ENCODE measurements at places on chromosomes 7 and 10.

DNA sequence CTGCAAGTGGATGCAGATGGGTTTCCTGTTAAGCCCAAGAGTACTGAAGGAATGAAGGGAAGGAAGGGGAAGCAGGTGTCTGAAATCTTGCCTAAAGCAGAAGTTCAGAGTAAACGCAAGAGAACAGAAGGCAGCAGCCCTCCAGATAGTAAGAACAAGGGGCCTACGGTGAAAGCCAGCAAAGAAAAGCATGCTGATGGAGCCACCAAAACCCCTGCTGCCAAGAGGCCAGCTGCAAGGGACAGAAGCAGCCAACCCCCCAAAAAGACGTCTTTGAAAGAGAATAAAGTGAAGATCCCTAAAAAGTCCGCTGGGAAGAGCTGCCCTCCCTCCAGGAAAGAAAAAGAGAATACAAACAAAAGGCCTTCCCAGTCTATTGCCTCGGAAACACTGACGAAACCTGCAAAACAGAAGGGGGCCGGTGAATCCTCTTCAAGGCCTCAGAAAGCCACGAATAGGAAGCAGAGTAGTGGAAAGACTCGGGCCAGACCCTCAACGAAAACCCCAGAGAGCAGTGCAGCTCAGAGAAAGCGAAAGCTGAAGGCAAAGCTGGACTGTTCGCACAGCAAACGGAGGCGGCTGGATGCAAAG is 152.5 kb downstream of the LCOR start:
- no peak for DNase-seq

DNA sequence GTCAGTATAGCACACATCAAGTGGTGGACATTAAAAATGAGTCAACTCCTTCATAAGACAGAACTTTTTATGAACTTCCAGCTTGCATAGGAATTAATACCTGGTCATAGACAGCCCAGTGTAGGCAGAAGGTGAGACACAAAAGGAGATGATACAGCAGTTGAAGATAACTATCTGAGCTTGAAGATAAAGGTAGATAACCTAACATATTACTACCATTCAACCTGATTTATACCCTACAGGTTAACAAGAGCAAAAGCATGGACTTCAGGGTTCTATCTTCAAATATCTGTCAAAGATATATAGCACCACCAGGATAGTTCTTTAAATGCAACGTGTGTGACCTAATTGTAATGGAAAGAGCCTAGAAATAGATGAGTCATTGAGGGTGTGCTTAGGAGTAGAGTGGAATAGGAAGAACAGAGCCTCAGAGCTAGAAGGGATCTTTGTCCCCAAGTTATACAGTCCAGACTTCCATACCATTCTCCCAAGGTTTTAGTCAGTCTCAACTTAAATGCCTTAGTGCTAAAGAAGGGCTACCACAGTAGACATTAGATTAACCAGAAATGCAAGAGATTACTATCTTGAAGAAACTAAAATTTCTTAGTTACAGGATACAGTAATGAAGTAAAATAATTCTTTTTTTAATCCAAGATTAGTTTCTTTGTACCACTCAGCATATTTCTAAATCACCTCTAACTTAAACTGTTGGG is 9.2 kb downstream of the ZNF800 start:
- DNase-seq = no peak

DNA sequence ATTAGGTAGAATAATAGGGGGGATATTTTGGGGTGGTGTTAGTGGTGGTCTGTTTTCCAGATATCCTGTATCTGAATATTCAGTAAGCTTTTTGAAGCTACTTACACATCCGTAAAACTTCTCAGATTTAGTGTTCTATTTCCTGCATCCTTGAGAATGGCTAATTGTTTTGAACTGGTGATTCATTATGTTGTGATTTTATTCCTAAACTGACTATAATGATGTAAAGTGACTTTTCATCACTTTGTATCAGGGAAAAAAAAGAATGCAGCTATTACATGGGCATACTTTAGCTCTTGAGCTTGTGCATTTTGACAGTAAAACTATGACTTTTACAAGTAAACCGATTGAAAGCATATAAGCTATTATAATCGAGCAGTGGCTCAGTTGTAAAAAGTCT is 18.2 kb downstream of the WAC start:
- DNase-seq = no peak

DNA sequence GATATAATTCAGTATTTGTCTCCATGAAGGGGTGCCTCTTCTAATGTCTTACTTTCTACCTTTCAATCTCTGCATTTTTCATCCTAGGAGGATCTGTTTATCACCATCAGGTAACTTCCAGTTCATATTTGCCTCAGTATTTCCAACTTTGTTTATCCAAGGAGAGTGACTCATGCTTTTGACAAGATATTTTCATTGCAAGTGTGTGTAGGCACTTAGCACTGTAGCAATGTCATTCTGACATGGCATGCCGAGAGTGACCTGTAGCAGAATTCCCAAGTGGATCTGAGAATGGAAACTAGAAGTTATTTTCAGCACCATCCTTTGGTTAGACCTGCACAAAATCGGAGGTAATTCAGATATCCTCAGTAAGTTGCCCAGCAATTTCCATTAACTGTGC is 129.9 kb downstream of the INHBA start:
- DNase-seq = no peak

DNA sequence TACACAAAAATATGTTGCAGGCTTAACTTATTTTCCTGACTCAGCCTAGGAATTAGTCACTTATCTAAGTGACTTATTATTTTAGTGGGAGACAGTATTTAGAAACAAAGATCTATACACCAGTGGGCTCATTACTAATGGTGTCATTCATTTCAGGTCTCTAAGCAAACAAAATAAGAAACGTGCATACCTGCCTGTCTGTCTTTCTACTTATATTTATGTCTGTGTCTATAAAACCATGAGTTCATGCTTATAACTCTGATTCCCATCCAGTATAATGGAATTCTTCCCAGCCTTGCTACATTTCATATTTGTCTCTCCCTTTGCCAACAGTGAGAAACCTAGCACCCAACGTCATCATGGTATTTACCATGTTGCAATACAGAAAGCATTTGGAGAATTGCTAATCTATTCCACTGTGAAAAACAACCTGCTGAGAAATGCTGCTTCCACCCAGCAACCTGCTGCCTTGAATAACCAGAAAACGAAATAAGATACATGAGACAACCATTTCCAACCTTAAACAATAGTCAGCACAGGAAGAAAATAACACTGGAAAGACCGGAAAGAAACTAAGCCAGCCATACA is 501.0 kb downstream of the GLRX3 start:
- no peak for DNase-seq

- peak; percentile 50 for DNase-seq
Measured at GRCh38 chr7:50679218-50680007, 103.3 kb downstream of the GRB10 start.

DNA sequence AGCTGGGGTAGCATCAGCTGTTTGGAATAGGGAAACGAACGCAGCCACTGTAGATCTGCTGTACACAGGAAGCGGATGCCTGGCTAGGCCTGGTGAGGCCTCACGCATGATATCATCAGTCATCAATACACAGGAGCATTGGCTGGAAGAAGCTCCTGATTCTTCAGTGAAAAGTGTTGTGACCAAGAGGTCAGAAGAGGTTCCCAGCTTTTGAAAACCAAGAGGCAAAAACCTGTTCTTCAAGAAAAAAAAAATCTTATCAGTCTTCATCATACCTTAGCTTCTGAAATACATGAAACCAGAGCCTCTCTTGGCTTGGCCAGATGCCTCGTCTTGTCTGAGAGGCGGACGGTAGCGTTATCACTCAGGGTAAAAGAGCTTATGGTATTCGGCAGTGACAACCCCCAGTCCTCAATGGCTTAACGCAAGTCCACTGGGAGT is 139.3 kb upstream of the TCF7L2 start:
- no peak for DNase-seq

DNA sequence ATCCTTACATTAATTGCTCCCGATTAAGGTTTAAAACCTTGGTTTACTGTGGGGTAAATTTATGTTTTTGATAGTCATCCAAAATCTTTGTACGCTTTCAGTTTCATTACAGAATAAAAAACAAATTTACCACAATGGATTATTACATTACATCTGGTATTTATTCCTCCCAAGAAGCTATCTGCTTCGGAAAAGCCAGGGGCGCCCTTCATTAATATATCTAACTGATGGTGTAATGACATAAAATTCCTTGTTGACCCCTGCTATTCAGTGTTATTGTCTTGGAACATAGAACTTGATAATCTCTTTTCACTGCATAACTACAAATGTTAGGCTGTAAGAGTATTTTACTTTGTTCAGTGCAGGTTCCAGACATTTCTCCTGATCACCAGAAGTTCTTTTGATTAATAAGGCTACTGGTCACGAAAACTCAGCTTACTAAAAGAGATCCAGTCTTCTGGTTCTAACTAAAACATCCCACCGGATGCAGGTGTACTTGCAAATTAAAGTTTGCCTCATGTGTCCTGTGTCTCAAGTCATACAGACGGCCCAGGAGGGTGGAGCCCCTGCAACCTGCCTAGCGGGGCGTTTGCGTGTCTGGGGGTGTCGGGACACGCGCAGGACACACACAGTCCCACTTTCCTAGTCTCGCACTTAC is 581 bp upstream of the GLCCI1 start:
- DNase-seq = peak; percentile 2

DNA sequence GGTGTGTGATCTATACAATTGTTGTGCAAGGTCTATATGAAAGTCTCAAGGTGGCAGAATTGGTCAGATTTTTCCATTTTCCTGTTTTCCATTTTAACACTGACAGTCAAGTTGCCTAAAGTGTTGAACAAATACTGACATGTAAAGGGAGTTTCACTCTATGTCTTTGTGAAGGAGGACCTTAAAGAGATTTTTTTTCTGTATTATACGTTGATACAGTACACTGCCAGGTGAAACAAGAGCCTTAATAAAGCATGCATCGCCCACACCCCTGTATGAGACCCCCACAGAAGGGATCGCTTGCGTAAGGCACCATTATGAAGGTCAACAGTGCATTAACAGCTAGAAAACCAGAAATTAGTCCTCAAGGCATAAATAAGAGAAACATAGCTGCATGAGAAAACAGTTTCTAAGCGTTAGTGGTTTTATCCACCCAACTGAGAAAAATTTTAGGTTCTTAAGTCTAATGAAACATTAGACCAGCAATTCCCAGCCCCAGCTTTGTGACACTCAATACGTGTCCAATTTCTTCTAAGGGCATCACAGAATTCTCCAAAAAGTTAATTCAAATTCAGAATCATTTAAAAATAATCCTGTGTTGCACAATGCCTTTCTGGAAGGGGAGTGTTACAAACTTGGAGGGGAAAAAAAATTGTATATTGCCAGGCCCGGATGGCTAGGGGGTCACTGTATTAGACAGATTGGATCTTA is 6.9 kb downstream of the KLF6 start:
- peak; percentile 47 for DNase-seq

DNA sequence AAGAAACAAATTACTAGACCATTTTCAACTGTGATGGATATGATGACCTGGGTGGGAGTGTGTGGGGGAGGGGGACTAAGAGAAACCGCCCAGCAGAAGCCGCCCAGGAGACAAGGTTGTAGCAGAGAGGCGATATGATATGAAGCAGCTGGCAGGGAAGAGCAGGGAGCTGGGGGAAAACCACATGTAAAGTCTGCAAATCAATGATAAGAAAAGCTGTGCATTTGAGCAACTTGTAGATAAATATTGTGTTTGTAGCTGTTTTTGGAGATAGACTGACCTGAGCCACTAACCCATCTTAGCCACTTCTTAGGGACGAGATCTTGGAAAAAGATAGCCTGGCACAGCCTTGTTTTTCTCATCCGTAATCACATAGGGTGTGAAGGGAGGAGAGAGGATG is 252.6 kb downstream of the SEC23IP start:
- DNase-seq = no peak

DNA sequence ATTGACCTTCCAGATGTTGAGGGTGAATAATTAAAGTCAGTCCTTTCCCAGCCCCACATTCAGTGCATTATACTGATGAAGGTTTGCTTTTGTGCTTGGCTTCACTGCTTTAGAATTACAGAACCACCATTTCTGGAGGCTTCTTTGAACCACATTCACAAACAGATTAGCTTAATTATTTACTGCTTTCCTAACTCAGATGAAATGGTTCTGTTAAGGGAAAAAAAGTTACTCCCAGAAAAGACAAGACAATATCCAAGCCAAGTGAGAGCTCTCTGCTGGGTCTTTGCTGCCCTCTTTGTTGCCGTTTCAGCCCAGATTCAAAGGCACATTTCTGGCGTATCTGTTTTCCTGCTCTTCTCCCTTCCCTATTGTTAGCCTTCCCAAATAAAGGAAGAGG is 188.9 kb downstream of the AHR start:
- DNase-seq = no peak

GRCh38 chr10:94232711-94233383 is 129.9 kb downstream of the NOC3L start:
- no peak for DNase-seq

DNA sequence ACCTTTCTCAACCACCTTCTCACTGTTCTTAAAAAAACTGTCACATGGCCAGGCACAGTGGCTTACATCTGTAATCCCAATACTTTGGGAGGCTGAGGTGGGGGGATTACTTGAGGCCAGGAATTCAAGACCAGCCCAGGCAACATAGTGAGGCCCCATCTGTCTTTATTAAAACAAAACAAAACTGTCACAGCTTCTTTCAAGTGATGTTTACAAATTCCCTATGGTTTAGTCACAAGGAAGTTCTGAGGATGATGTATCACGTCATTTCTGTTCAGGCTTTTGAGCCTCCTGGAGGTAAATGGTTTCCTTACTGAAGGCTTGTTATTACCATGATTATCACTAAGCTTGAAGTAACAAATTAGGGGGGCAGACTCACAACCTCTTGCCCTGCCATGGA is 186.2 kb downstream of the CFTR start:
- DNase-seq = no peak

GRCh38 chr7:2905500-2905899 is 61.4 kb upstream of the GNA12 start:
- DNase-seq = no peak

DNA sequence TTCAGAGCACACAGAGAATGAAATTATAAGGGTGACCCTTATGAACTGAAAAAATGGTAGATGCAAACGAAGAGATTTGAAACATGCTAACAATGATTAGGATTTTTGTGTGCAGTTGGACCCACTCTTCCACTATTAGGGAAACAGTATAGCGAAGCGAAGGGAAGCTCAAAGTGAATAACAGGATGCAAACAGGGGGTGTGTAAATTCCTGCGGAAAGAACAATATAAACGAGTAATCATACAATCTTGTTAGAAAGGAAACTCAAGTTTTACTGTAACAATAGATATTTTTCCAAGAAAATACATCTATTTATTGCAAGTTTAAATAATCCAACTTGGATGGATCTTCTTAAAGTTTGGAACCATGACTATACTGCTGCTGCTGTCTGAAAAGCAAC is 14.7 kb downstream of the AHR start:
- DNase-seq = no peak

GRCh38 chr7:8389593-8390261 is 43.7 kb upstream of the NXPH1 start:
- no peak for DNase-seq

DNA sequence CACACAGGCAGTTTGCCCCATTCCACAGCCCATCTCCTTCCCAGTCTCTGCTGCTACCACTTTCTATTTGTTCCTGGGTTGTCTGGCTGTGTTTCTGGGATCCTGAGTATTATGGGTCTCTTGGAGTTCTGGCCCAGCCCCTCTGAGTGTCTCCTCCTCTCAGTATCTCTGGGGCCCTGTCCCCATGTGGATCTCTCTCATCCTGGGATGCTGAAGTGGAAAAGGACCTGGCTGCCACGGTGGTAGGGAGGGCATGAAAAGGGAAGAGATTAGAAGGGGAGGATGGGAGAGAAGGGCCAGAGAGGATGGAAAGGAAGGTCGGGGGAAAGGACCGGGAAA is 54.5 kb upstream of the LBX1 start:
- no peak for DNase-seq

GRCh38 chr7:119105381-119105780 is 880.9 kb downstream of the ANKRD7 start:
- no peak for DNase-seq

- DNase-seq = no peak
Measured at GRCh38 chr10:93149761-93150160, 76.1 kb downstream of the CYP26A1 start.

Data from spinal cord (tissue), 10 donors.